Epithelial cell of proximal tubule (primary cell): ENCODE measurements at places on chromosomes 2 and 18.

DNA sequence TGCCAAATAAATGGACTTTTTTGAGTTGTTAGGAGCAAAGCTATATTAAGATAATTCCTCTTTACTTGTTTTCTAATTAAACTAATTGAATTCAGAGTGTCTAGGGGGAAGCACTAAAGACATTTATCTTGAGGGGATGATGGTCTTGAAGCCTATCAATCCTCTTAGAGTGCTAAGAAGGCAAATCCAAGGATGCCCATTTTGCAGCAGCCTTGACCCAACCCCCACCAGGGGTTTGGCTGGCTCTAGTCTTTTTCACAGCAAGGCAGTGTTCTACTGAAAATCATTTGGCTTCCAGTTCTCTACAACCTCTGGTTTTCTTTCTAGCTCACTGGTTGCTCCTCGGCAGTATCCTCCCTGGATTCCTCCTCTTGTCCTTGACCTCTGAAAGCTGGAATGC, 6.5 kb upstream of the RAX start:
- no peak for DNase-seq

DNA sequence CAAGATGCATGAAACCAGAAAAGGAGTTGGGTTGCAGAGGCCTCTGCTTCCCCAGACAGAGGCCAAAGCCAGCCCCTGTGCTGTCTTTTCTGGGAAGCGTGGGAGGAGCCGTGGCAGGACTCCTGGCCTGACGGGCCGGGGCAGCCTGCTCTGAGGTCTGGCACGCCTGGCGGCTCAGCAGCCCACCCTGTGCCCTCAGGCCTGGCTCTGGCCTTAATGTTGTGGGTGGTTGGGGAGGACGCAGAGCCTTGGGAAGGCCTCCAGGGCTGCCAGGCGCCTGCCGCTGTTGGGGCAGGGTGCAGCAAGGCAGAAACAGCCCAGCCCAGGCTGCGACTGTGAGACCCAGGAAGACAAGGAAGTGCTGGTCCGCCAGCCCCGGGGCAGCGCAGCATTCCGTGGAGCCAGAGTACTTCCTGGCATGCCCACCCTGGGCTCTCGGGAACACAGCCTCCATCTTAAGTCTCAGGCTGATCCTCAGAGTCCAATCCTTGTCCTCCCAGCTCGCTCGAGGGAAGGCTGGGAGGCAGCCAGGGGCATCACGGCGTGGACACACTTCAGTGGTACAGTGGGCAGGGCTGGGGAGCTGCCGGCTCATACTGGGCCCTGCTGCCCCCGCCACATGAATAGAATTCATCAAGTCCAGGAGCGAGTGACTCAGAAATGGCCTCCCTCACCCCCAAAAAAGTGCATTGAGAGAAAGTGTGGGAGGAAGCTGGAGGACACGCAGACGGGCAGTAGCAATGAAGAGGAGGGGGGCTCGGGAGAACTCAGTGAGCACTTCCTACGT, 72.6 kb downstream of the EMX1 start:
- no peak for DNase-seq

- no peak for DNase-seq
These were observed 111.8 kb downstream of the ERBB4 start for GRCh38 chr2:212426637-212427412.

DNA sequence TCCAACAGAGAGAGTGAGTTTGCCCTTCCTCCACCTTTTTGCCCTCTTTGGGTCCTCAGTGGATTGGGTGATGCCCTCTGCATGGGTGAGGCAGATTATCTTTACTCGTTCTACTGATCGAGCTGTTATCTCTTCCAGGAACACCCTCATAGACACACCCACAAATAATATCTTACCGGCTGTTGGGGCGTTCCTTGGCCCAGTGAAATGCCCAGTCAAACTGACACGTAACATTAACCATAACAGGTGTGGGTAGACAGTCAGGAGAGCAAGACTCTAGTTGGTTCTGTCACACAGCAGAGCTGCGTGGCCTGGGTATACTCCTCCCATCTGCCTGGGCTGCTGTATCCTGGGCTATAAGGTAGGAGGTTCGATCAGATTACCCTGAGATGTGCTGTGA, 144.1 kb downstream of the AGAP1 start:
- DNase-seq, result no peak

GRCh38 chr2:19542796-19543662, 184.6 kb upstream of the OSR1 start:
- DNase-seq, result no peak

DNA sequence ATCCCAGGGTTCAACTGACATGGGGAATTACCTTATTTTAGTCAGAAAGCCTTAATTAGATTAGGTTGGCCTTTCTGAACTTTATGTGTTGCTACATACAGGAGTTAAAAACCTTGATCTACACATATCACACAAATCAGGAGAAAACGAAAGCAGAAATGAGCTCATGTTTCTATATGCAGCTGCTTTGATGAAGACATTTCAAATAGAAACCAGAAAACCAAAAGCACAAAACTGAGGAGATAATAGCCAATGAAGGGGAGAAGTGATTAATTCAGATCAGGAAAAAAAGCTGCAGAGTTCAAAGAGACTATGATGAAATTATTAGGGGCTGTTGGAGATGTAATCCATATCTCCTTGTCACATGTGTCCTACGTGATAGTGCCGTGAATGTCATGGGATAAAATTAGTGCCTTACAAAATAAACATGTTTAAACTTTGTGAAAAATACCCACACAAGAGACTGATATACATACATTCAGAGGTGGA, 255.0 kb downstream of the CAMKMT start:
- no peak for DNase-seq
